ENCODE measurements at places on chromosomes 4 and X.
A peak's percentile ranks its signal among the peaks of the same experiment; 100 is the strongest.

DNA sequence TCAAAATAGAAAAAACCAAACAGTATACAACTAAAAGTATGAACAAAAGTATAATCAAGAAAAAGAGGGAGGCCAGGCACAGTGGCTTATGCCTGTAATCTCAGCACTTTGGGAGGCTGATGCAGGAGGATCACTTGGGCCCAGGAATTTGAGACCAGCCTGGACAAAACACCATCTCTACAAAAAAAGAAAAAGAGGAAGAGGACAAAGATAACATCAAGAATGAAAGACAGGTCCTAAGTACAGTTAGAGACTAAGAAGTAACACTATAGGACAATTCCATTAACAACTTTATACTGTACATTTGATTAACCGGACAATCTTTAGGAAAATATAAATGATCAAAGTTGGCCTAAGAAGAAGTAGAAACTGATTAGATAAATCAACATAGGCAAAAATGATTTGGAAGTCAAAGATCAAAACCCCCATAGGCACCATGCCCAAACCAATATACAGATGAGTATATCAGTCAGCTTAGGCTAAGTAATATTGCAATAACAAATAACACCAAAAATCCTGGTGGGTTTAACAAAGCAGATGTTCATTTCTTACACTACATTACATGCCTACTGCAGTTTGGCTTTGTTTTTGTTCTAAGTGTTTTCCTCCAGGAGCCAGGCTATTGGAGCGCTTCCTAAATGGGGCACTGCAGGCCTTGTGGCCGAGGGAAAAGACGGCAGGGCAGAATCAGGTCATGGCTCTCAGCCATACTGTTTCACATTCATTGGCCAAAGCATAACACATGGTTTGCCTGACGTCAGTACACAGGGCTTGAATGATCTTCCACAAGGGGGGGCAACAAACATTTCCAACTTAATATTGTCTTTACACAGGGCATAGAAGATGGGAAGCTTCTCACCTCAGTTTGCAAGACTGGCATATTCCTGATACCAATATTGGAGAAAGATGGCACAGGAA lies 42.2 kb upstream of the HGFAC start:
- DNase-seq, result peak; percentile 1

- DNase-seq, result peak; percentile 96
Observed at GRCh38 chrX:47217852-47218279, 615 bp upstream of the CDK16 start.

- no peak for DNase-seq
Observed at GRCh38 chr4:109985993-109986974, 73.6 kb downstream of the EGF start.

GRCh38 chr4:57496697-57497471 lies 386.7 kb upstream of the IGFBP7 start:
- DNase-seq, result no peak

DNA sequence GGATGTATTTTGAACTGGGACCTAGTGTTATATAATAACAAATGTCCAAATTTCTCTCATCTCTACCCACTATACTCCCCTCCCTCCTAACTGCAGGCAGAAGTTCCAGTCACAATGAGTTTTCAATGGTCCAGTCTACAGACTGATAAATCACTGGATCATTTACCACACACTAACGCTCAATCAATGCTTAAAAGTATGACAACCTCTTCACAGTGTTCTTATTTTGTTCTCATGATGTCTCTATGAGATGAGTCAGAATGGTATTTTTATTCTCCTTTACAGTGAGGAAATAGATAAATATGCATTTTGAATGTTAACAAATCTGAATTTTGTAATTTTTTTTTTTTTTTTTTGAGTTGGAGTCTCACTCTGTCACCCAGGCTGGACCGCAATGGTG lies 83.7 kb upstream of the ETNPPL start:
- DNase-seq, result no peak

GRCh38 chr4:81623434-81623833 lies 151.7 kb upstream of the RASGEF1B start:
- DNase-seq, result no peak

DNA sequence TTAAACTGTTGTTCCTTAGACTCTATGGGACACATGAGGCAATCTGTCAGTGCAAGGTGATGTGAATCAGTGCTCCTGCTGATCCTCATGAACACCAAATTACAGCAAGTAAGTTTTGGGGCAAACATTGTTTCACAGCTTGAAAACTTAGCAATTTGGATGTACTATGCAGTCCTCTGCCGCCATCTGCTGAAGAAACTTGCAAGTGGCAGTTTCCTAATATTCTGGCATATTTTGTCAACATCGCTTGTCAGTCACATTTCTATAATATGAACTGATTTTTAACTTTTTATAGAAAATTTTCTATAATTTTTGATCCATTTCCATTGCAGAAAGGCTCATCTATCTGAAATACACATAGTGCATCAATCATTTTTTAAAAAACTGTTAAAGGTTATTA lies 56.3 kb downstream of the ZAR1 start:
- DNase-seq, result peak; percentile 31

DNA sequence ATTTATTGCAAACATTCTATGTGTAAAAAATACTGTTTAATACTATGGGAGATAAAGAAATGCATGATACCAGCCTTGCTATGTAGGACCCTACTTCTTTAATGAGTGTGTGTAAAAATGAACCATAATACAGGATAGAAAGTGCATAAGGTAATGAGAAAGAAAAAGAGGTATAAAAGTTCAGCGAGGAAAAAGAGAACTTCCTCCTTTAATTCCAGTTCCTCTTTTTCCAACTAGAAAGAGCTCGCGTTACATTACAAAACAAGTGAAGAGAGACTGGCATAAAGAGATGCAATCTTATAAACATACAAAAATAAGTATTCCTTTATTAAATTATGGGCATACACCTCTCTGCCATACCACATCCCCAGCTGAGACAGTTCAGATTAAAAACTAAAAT lies 77.4 kb downstream of the ANKRD17 start:
- no peak for DNase-seq

DNA sequence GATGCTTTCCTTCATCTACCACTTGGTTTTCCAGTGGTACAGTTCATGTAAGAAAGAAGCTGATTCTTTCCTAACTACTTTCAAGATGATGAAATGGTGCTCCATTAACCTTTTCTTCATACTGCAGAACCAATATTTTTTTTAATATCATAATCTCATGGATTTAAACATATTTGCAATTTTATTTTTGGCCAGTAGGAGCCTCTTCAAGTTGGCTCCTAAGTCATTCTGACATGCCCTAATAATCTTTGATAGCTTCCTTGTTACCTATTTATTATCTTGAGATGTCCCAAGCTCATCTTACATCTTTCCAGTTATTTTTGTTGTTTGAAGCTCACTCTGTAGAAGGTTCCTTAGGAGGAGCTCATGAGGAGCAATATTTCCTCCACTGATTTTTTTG lies 170.2 kb downstream of the APBB2 start:
- no peak for DNase-seq

GRCh38 chr4:40831146-40831907 lies 81.6 kb downstream of the NSUN7 start:
- no peak for DNase-seq
